Stimulated activated CD8-positive, alpha-beta memory T cell treated with anti-CD3 and anti-CD28 coated beads, Interleukin-12 subunit alpha, Interleukin-12 subunit beta, amount 100 ng/mL, for 1 hour (primary cell): ENCODE measurements at places on chromosomes 13 and 19.

GRCh38 chr19:10189616-10190015, 5.1 kb downstream of the DNMT1 start:
- DNase-seq: no peak

GRCh38 chr13:42377640-42378382, 105.9 kb downstream of the AKAP11 start:
- DNase-seq: no peak

- DNase-seq: no peak
Observed at GRCh38 chr19:3186160-3186688, 494 bp downstream of the NCLN start.

DNA sequence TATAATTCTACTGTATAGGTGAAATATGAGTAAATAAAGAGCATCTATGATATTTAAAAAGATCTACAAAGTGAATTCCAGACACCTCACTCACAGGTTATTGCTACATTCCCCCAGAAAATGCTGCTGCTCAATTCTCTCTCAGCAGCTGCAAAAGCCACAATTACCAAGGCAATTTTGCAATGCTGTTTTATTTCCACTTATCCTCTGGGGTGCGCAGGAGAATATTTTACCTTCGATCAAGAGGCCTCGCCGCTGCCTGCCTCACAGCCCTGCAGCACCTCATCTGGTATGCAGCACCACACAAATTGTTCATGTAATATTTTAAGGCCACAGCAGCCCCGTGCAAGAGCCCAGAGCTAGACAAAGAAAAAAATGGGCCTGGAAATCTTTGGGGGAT, 333.2 kb downstream of the DNAJC15 start:
- no peak for DNase-seq

DNA sequence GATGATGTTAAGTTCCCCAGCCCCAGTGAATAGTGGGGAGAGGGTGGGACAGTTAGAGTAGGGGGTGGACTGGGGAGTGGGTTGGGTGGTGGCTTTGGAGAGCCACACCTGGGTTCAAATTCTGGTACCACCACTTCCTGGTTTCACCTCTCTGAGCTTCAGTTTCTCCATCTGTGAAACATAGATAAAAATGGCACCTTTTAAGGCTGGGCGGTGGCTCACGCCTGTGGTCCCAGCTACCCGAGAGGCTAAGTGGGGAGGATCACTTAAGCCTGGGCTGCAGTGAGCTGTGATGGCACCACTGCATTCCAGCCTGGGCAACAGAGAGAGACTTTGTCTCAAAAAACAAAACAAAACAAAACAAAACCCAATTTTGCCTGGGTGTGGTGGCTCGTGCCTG, 5.9 kb downstream of the VAV1 start:
- DNase-seq: no peak

GRCh38 chr13:98471934-98472333, 105.0 kb downstream of the STK24 start:
- DNase-seq: no peak

DNA sequence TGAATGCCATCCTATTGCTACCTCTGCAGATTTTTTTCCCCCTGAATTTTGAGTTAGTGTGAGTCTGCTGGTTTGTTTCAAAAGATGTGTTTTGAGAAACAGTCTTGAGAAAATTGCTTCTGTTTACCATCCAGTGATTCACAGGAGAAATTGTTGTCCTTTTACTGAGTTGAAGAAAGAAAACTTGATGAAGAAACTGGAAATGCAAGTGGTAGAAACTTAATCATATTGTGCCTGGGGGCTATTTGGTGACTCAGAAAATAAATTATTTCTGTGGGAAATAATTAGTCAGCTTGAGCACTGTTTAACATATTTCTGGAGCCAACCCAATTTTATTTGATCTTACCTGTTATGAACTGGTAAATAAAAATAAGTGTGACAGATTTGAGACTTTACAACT, 35.4 kb downstream of the PAN3 start:
- no peak for DNase-seq

DNA sequence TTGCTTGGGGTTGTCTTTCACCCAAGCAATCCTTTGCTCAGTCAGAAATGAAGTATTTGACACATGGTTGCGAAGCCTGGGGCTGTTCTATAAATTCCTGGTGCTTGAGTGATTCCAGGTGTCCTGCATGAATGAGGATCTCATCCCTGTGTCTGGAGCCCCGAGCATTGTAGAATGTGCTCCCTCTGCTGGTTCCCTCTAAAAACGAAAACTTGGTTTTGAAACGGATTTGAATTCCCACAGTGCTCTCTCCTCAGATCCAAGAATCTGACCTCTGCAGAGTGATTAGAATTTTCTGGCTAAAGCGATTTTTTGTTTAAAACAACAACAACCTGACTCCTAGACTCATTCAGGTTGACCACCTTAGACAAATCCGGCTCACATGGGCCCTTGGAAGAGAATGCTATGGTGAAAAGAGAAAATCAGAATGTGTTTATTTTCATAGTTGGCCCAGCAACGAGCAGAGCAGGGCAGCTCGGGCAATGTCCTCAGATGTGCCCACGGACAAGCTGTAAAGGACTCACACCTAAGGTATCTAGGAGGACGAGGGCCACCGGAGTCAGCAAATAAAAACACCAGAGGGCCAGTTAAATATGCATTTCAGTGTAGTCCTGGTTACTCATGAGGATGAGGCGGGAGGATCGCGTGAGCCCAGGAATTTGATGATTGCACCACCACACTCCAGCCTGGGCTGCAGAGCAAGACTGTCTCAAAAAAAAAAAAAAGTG, 8.7 kb upstream of the ATP12A start:
- DNase-seq: no peak
